ENCODE measurements at places on chromosomes 1 and 21. TPM values are rescaled to one million over a fixed set of nuclear protein-coding genes. Genes with fewer than 3 reads are reported as not detected.

The TDRD10 gene
- total RNA-seq = not detected

The KRTAP12-4 gene
- not detected for total RNA-seq

The CNKSR1 gene
- total RNA-seq = 1.8 TPM

The SMIM1 gene
- 2.0 TPM for total RNA-seq

The CFHR2 gene
- not detected for total RNA-seq

The CELA3A gene
- not detected for total RNA-seq

The SLC2A5 gene
- total RNA-seq = not detected

The KCNK1 gene
- 0.21 TPM for total RNA-seq

GRCh38 chr1:91171898-91172297 is 150.1 kb upstream of the ZNF644 start:
- H3K27ac ChIP-seq = no peak overlapping the region
- no peaks in the 10 kb centered on the region for H3K36me3 ChIP-seq
- peaks cover 19% of the 10 kb centered on the region for H3K27me3 ChIP-seq
- no peaks in the 10 kb centered on the region for H3K4me1 ChIP-seq
- H3K4me3 ChIP-seq = no peak overlapping the region

- H3K4me1 ChIP-seq = no peaks in the 10 kb centered on the region
- H3K4me3 ChIP-seq = no peak overlapping the region
- H3K27ac ChIP-seq = no peak overlapping the region
- no peaks in the 10 kb centered on the region for H3K36me3 ChIP-seq
- no peaks in the 10 kb centered on the region for H3K27me3 ChIP-seq
Measured at GRCh38 chr1:156559797-156560385, 12.5 kb downstream of the IQGAP3 start.

- H3K27me3 ChIP-seq = no peaks in the 10 kb centered on the region
- DNase-seq = no peak
- H3K4me1 ChIP-seq = peaks cover 5% of the 10 kb centered on the region
- H3K4me3 ChIP-seq = no peak overlapping the region
Measured at GRCh38 chr21:44199448-44199847, 41.3 kb downstream of the ICOSLG start.

DNA sequence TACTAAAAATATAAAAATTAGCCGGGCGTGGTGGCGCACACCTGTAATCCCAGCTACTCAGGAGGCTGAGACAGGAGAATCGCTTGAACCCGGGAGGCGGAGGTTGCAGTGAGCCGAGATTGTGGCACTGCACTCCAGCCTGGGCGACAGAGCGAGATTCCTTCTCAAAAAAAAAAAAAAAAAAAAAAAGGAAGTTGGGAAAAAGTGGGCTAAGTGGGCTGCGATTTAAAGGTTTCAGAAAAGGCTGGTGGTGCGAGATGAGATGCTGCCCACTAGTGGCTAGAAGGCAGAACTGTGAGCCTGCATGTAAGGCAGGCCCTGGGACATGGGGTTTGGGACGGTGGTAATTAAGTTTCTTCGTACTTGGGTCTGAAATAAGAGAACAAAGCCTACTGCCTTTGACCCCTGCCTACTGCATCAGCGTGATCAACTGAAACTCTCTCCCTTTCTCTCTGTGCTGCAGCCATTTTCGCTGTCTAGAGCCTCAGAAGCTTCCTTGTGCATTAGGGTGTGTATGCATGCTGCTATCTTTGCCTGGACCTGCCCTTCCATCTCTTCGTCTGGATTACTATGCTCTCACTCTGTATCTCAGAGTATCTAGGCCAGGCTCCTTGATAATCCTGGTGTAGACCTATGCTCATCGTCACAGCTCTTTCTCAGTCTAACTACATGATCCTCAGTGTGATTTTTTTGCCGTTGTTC is 12.4 kb downstream of the FMOD start:
- H3K27me3 ChIP-seq = peaks cover 4% of the 10 kb centered on the region
- no peak overlapping the region for H3K27ac ChIP-seq
- DNase-seq = peak; percentile 79

- no peaks in the 10 kb centered on the region for H3K36me3 ChIP-seq
- H3K4me3 ChIP-seq = no peak overlapping the region
- H3K4me1 ChIP-seq = no peaks in the 10 kb centered on the region
- H3K27me3 ChIP-seq = peaks cover 8% of the 10 kb centered on the region
- DNase-seq = no peak
- H3K27ac ChIP-seq = no peak overlapping the region
Measured at GRCh38 chr1:30512914-30513265, 210.5 kb downstream of the MATN1 start.

GRCh38 chr1:59833022-59833421 is 18.3 kb downstream of the HOOK1 start:
- DNase-seq = no peak
- H3K4me1 ChIP-seq = no peaks in the 10 kb centered on the region
- no peaks in the 10 kb centered on the region for H3K27me3 ChIP-seq
- peaks cover 25% of the 10 kb centered on the region for H3K36me3 ChIP-seq

- H3K27ac ChIP-seq = no peak overlapping the region
- no peaks in the 10 kb centered on the region for H3K36me3 ChIP-seq
- H3K4me1 ChIP-seq = no peaks in the 10 kb centered on the region
Measured at GRCh38 chr1:116119876-116120275, 8.7 kb downstream of the MAB21L3 start.

GRCh38 chr1:31786366-31787060 is 22.4 kb upstream of the ADGRB2 start:
- peaks cover 6% of the 10 kb centered on the region for H3K4me1 ChIP-seq
- H3K27ac ChIP-seq = no peak overlapping the region
- no peak for DNase-seq
- H3K27me3 ChIP-seq = no peaks in the 10 kb centered on the region
- no peaks in the 10 kb centered on the region for H3K36me3 ChIP-seq

- H3K27me3 ChIP-seq = no peaks in the 10 kb centered on the region
- peak overlapping the region; percentile 64 for H3K4me3 ChIP-seq
- H3K4me1 ChIP-seq = peaks cover 41% of the 10 kb centered on the region
- no peak overlapping the region for H3K27ac ChIP-seq
- H3K36me3 ChIP-seq = no peaks in the 10 kb centered on the region
- peak; percentile 57 for DNase-seq
Measured at GRCh38 chr1:54474310-54475251, 68.4 kb upstream of the SSBP3 start.

DNA sequence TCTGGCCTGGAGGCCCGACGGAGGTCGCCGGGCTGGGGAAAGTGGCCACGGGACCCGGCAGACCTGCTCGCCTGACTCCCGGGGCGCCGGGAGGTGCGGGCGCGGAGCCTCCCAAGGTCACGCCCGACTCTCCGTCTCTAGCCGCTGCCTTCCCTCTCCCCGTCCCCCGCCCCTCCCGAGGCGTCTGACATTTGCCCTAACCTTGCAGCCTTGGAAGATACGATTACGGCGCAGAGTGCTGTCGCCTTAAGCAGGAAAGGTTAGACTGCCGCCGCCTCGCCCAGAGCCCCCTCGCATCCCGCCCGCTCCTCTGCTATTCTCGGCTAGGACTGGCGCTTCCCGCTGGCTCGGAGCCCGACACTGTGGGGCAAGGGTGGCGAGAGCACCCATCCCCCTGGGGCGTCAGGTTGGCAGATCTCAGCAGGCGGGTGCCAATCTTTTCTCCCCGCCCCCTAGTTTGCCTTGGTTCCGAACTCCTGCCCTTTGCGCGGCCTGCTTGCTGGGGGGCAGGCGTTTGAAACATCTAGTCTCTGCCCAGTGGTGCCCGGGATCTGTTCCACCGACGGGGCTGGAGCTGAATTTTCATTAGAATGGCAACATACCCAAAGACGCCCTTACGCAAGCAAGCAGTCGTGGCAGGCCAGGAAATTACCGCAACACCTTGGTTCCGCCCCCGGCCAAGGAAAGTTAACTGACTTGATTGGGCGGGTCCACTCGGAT is 835 bp downstream of the PGM1 start:
- peak overlapping the region; percentile 99 for H3K27ac ChIP-seq
- peak; percentile 92 for DNase-seq
- peaks cover 2% of the 10 kb centered on the region for H3K36me3 ChIP-seq
- H3K4me1 ChIP-seq = peaks cover 22% of the 10 kb centered on the region
- H3K27me3 ChIP-seq = no peaks in the 10 kb centered on the region

DNA sequence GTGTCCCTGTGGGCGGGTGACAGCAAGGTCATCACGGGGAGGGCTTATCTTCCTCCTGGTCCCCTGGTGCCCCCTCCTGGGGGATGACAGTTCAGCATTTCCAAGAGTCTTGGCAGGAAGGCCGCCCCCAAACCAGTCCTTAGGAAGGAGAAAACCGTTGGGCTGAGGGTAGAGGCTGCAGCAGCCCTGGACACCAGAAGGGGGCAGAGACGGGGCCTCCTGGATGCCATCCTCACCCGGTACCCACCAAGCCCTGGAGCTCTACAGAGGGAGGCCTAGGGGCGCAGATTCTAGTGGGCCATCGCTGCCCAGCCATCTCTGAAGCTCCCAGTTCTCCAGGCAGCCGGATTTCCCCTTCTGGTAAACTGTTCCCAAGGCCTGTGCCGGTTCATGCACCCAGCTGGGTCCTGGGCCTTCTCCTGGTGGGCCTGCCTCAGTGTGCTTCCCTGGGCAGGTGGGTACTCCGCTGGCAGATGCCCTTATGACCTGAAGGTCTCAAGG is 14.8 kb upstream of the ZNF669 start:
- no peak overlapping the region for H3K4me3 ChIP-seq
- peaks cover 2% of the 10 kb centered on the region for H3K27me3 ChIP-seq
- peak; percentile 50 for DNase-seq
- H3K27ac ChIP-seq = no peak overlapping the region

- no peaks in the 10 kb centered on the region for H3K36me3 ChIP-seq
- DNase-seq = no peak
- no peak overlapping the region for H3K4me3 ChIP-seq
- no peak overlapping the region for H3K27ac ChIP-seq
Measured at GRCh38 chr1:66160719-66161118, 368.0 kb downstream of the PDE4B start.

DNA sequence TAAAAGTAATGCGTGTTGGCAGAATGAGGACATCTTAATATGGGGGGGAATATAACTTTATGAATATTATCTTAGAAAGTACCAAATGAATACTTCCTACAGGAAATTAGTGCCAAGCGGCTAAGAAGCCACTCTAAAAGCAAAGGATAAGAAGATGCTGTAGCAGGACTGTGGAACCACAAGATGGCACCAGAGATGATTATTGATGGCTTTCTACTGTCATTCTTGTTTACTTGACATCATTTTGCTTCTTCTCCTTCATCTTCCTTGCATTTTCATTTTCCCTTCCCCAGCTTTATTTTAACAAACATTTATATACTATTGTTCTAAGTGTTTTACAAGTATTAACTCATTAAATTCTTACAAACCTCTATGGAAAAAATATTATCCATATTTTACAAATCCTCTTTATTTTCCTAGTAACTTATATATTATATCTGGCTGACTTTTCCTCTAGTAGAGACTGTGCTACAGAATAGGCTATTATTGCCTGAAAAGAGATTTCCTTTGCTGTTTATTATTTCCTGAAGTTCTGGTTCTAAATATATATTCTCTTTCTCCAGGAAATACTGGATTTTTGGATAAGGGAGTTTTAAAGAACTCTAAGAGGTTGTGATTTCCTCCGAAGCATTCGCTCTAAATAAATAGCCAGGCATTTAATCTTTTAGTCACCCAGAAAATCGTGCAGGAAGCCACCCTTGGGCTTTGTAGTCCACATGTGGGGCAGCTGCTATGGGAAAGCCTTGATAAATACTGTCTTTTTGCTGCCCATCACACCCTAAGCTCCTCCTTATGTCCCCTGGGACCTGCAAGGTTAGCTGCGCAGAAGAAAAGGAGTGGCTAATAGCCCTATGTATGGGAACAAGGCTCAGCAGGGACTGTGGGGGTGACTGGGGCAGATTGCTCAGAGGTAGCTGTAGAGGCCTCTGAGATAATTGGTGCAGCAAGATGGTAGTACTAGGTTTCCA is 69.8 kb downstream of the TPR start:
- H3K27me3 ChIP-seq = no peaks in the 10 kb centered on the region
- H3K27ac ChIP-seq = peak overlapping the region; percentile 95
- no peak overlapping the region for H3K4me3 ChIP-seq
- H3K4me1 ChIP-seq = peaks cover 63% of the 10 kb centered on the region

- H3K27ac ChIP-seq = no peak overlapping the region
- no peak for DNase-seq
- peaks cover 3% of the 10 kb centered on the region for H3K27me3 ChIP-seq
- no peaks in the 10 kb centered on the region for H3K36me3 ChIP-seq
Measured at GRCh38 chr1:19850214-19850613, 32.0 kb upstream of the OTUD3 start.

DNA sequence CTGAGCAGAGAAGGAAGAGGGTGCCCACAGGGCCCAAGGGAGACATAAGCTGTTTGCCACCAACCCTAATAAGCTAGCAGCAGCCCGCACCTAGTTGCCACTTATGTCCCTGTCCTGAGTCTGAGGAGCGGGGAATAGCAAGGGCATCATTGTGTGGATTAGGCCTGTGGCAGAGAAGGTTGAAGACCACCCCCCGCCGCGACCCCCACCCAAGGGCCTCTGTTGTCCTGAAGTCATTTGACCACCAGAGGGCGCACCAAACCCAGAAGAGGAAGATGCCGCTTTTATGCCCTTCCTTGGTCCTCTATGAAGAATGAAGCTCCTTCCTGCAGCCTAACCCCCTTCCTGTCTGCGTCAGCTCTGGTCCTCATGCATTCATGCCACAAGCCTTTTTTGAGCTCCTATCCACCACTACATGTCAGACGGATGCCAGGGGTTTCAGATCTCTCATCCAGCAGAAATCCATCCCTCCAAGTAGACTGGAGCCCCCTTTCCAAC is 16.6 kb downstream of the RHBG start:
- DNase-seq = peak; percentile 87
- H3K27ac ChIP-seq = no peak overlapping the region
- no peak overlapping the region for H3K4me3 ChIP-seq
- H3K27me3 ChIP-seq = peaks cover 40% of the 10 kb centered on the region
- peaks cover 4% of the 10 kb centered on the region for H3K4me1 ChIP-seq
- H3K36me3 ChIP-seq = no peaks in the 10 kb centered on the region

GRCh38 chr1:29011775-29012174 is 97.4 kb downstream of the EPB41 start:
- H3K27me3 ChIP-seq = no peaks in the 10 kb centered on the region
- no peak overlapping the region for H3K27ac ChIP-seq
- peaks cover 10% of the 10 kb centered on the region for H3K4me1 ChIP-seq
- H3K36me3 ChIP-seq = peaks cover 10% of the 10 kb centered on the region
- DNase-seq = no peak
- H3K4me3 ChIP-seq = no peak overlapping the region

- H3K36me3 ChIP-seq = peaks cover 39% of the 10 kb centered on the region
- no peak overlapping the region for H3K4me3 ChIP-seq
- no peak overlapping the region for H3K27ac ChIP-seq
Measured at GRCh38 chr1:193143285-193143684, 21.5 kb downstream of the CDC73 start.

GRCh38 chr1:157145076-157145475 is 6.9 kb upstream of the ETV3 start:
- no peak overlapping the region for H3K4me3 ChIP-seq
- no peak for DNase-seq
- no peak overlapping the region for H3K27ac ChIP-seq
- H3K4me1 ChIP-seq = peaks cover 7% of the 10 kb centered on the region
- no peaks in the 10 kb centered on the region for H3K36me3 ChIP-seq
- H3K27me3 ChIP-seq = no peaks in the 10 kb centered on the region

DNA sequence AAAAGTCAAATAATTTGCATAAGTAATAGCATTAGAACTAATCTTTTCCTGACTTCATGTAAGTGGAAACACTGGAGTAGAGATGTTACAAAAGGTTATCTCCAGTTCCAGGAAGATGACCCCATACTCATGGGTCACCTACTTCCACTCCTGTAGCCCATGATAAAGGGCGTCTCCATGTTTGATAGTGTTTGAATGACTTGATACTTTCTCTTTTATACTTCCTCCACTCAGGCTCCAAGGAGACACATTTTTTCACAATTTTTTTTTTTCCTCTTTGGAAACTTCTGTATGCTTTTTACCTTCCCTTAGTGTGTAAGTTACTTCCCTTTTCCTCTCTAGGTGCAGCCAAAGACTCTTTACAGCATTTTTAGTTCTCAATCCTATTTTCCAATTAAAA is 382.1 kb upstream of the B3GALT2 start:
- H3K36me3 ChIP-seq = peaks cover 3% of the 10 kb centered on the region
- peaks cover 26% of the 10 kb centered on the region for H3K4me1 ChIP-seq
- H3K27me3 ChIP-seq = no peaks in the 10 kb centered on the region
- no peak for DNase-seq

Measured in activated naive CD4-positive, alpha-beta T cell treated with anti-CD3 and anti-CD28 coated beads for 36 hours (primary cell).